Thoracic aorta (tissue), 2 donors: ENCODE measurements at places on chromosomes 12 and 14.

- DNase-seq = no peak
These were observed 160.7 kb upstream of the TMTC1 start for GRCh38 chr12:29944269-29945000.

- no peak for DNase-seq
These were observed 13.5 kb downstream of the CPSF2 start for GRCh38 chr14:92135269-92135668.

DNA sequence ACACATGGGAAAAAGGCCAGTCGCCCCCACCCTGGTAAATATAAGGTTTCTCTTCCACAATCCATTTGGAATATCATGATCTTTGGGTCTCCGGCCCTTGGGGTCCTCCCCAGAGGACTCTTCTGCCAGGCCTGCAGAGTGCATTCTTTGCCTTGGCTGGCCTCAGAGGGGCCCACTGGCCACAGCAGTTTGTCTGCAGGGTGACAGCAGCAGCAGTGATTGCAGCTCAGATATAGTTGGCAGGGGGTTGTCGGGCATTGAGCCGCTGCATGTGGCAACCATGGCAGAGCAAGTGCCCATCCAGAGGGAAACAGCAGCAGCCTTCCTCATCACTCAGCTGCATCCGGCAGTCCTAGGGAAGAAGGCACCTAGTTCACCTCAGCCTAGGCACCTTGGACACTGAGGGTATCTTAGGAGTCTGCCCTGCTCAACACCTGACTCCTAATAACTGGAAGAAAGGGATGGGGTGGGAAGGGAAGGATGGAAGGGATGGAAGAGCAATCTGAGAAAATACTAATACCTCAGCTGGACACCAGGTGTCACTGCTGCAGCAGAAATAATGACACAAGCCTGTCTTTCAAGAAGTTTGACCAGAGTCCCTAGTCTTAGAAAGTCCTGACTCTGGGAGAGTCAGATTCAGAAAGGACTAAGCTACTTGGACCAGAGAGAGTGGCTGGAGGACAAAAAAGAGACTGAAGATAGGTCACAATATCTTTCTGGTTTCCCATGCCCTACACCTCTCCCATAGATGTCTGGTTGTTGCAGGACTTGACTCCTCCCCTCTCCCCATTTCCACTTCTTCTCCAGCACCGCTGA is 8.9 kb downstream of the AJUBA start:
- DNase-seq = no peak

GRCh38 chr14:76868454-76869170 is 42.4 kb downstream of the LRRC74A start:
- no peak for DNase-seq

- DNase-seq = no peak
These were observed 80.5 kb upstream of the ZFP36L1 start for GRCh38 chr14:68873376-68873775.

- no peak for DNase-seq
These were observed 5.1 kb downstream of the CLMN start for GRCh38 chr14:95314609-95315008.

GRCh38 chr14:22813145-22813544 is 2.1 kb downstream of the SLC7A7 start:
- DNase-seq = no peak

DNA sequence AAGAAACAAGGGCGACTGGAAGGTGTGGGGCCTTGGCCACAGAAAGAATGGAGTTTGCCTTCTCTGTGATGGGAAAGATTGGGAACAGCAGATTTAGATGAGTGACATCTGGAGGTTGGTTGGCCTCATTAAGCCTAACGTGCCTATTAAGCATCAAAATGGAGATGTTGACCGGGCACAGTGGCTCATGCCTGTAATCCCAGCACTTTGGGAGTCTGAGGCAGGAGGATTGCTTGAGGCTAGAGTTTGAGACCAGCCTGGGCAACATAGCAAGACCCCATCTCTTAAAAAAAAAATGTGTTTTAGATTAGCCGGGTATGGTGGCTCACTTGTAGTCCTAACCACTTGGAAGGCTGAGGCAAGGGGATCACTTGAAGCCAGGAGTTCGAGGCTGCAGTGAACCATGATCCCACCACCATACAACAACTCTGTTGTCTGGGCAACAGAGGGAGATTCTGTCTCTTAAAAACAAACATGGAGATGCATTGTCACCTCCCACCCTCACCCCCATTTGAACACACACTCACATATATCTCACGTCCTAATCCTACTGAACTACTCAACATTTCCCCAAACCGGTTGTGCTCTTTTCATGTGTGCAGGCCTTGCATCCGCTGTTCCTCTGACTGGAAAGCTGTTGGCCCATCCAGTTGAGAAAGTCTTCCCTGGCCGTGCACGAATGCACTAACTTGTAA is 172.1 kb downstream of the ETV6 start:
- DNase-seq = no peak

- no peak for DNase-seq
These were observed at the start of gene MYO1A for GRCh38 chr12:57049890-57050289. TSS of gene MYO1A (minus strand) at chr12:57050129. CDS start at chr12:57048323, 1,806 bp downstream.

DNA sequence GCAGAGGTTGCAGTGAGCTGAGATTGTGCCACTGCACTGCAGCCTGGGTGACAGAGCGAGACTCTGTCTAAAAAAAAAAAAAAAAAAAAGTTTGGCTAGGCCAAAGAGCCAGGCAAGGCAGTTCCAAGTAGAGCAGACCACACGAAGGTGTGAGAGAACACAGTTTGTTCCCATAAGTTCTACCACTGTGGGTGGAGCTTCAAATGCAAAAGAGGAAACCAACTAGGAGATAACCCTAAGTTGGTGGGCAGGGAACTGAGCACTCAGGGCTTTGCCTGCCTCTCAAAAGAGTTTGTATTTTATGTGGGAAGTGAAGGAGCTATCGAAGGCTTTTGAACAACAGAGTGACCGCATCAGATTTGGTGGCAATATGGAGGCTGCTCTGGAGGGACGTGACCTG is 15.1 kb downstream of the SOCS2 start:
- DNase-seq = no peak

DNA sequence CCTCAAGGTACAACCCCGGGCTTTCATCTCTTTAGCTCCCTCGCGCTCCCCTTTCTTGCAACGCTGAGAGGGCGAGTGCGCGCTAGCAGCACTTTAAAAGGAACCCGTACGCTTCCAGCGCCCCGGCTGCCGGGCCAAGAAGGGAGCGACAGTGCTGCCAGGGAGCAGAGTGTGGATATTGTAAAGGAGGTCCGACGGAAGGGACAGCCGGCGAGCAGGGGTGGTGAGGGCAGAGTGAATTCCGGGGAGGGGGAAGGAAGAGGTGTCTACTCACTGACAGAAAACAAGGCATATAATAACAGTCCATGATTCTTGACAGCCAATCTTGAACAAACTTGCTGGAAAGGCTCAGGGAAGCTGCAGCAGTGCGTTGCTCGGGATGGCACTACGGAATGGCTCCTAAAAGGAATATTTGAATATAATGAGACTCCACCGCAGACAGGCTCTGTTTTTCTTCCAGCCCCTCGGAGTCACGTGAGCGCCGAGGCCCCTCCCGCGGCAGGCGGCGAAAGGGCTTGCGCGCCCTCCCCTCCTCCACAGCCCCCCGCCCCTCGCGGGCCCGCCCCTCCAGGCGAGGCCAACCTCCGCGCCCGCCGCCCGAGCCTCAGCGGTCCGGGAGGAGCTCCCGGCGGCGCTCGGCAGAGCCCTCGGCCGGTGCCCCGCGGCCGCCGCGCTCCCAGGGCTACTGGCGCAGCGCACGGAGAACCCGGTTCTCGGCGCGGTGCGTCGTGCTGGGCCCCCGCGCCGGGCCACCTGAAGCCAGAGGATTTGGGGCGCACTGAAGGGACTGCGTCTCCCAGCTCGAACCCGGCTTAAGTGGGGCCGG is 3.4 kb downstream of the BMP4 start:
- no peak for DNase-seq

DNA sequence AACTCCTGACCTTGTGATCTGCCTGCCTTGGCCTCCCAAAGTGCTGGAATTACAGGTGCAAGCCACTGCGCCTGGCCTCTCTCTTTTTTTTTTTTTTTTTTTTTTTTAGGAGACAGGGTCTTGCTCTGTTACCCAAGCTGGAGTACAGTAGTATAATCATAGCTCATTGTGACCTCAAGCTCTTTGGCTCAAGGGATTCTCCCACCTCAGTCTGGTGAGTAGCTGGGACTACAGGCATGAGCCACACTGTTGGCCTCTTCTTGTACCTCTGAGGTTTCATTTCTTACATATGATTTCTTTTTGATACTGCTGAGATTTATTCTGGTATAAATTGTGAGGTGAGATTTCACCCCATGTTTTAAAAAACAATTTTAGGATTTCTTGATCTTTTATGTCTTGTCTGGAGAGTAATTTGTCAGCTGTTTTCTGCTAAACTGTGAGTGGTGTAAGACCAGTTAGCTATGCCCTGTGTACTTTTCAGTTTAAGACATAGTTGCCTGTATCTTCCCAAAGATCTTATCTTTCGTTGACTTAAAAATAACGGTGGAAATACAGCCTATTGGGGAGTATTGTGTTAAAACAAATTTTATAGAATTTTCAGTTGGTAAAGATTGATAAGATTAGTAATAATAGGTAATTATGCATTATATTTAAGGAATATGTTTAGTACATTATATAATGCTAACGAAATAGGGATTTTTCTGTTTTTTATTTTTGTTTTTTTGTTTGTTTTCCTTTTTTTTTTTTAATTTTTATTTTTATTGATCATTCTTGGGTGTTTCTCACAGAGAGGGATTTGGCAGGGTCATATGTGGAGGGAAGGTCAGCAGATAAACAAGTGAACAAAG is 31.7 kb downstream of the WDR20 start:
- DNase-seq = no peak

DNA sequence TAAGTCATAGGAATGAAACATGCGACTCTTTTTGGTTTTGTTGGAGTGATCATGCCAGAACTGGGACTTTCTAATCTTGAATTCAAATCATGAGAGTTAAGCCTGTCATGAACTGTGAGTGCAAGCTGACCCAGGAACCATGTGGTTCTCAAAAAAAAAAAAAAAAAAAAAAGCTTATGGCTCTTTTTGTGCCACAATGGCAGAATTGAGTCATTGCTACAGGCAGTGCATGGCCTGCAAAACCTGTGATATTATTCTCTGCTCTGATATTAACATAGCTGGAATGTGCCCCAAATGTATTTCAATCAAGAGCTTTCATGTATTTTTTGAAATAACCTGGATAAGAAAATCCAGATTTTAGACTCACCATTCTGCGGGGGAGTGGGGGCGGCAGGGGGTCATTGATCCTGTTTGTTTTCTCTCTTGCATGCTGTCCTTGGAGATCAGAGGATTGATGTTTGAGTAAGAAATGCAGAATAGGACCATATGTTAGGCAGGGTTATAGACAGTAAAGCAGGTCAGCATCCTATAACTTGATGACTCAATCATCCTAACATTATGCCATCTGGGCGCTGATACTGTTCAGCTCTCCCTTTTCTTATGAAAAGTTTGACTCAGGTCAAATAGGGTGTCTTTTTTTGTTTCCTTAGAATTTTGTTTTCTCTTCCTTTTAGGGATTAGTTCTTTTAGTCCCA is 797.4 kb downstream of the DIO2 start:
- DNase-seq = no peak

DNA sequence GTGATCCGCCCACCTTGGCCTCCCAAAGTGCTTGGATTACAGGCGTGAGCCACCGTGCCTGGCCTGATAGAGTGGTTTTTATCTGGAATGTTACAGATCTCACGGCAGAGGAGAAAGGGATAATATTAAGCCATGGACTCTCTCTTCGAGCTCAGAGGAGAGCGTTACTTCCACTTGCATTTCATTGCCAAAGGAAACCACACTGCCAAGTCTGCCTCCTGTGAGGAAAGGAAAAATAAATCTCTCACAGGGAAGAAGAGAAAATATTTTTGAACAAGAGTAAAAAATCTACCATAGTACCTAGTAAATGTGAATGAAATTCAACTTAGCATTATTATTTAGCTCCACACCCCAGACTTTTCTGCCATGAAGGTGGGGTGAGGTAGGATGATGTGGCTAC is 319.2 kb upstream of the PRICKLE1 start:
- DNase-seq = no peak

DNA sequence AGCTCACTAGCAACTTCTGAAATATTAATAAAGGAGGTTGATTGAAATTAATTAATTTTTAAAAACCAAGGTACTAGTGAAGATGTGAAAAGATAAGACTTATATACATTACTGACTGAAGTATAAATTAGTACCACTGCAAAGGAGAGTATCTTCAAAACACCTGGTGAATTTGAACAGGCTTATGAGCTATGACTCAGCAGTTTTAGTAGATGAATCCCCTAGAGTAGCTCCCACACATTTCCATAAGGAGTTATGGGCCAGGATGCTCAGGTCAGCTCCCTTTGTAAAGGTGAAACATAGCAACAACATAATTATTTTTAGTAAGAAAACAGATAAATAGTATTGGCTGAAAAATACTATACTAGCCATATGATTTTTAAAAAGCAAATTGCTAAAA is 218.6 kb downstream of the SYT1 start:
- DNase-seq = no peak

- no peak for DNase-seq
These were observed at the start of gene BDKRB1 for GRCh38 chr14:96255501-96256366. TSS of gene BDKRB1 (plus strand) at chr14:96256210. CDS start at chr14:96263683, 7,473 bp downstream.

- DNase-seq = no peak
These were observed 8.3 kb upstream of the TTC5 start for GRCh38 chr14:20314026-20314425.

GRCh38 chr14:93148979-93149378 is 33.3 kb upstream of the ITPK1 start:
- DNase-seq = no peak

GRCh38 chr12:105083551-105084105 is 630 bp downstream of the ALDH1L2 start:
- DNase-seq = peak; percentile 24

DNA sequence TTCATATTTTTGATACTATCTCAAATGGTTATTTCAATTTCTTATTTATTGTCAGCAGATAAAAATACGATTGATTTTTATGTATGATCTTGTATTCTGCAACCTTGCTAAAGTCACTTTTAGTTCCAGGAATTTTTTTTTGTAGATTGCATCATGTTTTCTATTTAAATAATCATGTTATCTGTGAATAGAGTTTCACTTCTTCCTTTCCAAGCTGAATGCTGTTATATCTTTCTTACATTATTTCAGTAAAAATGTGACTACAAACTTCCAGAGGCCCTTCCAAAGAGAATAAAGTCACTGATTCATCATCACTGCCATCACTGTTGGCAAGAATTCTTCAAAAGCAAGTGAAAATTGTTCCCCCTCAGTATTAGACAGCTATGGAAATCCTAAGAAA is 104.7 kb upstream of the RAP1B start:
- DNase-seq = no peak

GRCh38 chr12:66066137-66066928 is 64.2 kb downstream of the LLPH start:
- DNase-seq = no peak

DNA sequence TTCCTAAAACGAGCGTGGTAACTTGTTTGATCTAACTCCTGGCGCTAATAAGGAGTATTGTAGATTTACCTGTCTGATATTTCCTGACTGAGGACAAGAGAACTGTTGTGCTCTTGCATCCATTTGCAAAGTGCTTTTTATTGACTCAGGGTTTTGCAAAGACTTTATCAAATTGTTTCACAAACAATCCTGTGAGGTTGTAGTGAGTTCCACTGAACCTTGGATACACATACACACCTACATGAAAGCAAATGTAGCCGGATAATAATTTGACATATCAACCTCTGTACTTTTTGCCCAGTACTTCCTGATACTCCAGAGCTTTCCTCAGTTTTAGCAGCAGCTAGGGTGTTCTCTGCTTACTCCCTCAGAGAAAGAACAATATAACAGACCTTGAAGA is 6.7 kb upstream of the PTGER2 start:
- DNase-seq = no peak
